ENCODE measurements at places on chromosomes 2 and 18.

- no peak for DNase-seq
Observed at GRCh38 chr2:99961196-99961913, 181.0 kb downstream of the AFF3 start.

GRCh38 chr18:36888778-36889177 lies 59.9 kb downstream of the KIAA1328 start:
- no peak for DNase-seq

DNA sequence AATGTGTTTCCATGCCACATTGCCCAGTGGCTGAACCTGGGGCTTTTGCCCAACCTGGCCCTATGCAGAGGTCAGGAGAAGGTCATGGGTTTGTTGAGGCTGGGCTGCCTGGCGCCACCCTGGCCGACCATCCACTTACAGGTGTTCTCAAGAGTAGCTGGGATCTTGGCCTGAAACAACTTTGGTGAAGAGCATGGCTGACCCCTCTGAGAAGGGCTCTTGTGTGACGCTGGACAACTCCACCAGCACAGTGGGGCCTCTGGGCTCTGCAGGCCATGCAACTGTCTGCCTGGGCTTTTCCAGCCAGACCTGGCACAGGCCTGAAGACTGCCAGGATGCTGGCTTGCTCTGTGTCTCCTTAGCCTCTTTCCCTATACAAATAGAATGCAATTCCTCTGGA lies 76.4 kb upstream of the ZNG1B start:
- DNase-seq: no peak

DNA sequence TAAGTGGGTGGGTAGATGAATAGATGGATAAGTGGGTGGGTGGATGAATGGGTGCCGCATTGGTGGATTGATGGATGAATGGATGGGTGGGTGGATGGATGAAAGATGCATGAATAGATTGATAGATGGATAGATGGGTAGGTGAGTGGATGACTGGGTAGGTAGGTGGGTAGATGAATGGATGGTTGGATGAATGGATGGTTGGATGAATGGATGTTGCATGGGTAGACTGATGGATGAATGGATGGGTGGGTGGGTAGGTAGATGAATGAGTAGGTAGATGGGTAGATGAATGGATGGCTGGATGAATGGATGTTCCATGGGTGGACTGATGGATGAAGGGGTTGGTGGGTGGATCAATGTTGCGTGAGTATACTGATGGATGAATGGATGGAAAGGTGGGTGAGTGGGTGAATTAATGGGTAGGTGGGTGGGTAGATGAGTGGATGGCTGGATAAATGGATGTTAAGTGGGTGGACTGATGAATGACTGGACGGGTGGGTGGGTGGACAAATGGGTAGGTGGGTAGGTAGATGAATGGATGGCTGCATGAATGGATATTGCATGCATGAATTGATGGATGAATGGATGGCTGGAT lies 30.5 kb downstream of the ANKMY1 start:
- DNase-seq: no peak

- DNase-seq: no peak
Observed at GRCh38 chr2:130977461-130978050, 115.7 kb downstream of the FAM168B start.

- no peak for DNase-seq
Observed at GRCh38 chr2:222514901-222515300, 90.6 kb downstream of the SGPP2 start.

DNA sequence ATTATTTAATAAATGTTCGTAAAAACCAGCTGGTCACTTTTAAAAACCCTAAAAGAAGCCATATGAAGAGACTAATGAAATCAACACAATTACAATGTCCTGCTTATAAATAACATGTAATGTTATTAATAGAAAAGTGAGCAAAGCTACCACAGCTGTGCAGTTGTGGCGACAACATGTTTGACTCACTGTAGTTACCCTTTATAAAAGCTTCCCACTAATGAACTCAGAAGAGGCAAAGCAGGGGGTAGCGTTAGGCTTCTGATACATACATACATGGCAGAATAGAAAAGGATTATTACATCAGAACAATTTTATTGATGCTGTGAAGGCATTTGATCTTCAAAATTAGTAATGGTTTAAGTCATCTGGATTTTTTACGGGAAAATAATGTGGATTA lies 219.7 kb downstream of the SLC4A10 start:
- DNase-seq: no peak

GRCh38 chr18:45208164-45208563 lies 407.1 kb upstream of the SLC14A2 start:
- no peak for DNase-seq

GRCh38 chr18:69648486-69648885 lies 247.8 kb downstream of the DOK6 start:
- DNase-seq: peak; percentile 76

- DNase-seq: no peak
Observed at GRCh38 chr2:118223992-118224894, 136.0 kb downstream of the INSIG2 start.

DNA sequence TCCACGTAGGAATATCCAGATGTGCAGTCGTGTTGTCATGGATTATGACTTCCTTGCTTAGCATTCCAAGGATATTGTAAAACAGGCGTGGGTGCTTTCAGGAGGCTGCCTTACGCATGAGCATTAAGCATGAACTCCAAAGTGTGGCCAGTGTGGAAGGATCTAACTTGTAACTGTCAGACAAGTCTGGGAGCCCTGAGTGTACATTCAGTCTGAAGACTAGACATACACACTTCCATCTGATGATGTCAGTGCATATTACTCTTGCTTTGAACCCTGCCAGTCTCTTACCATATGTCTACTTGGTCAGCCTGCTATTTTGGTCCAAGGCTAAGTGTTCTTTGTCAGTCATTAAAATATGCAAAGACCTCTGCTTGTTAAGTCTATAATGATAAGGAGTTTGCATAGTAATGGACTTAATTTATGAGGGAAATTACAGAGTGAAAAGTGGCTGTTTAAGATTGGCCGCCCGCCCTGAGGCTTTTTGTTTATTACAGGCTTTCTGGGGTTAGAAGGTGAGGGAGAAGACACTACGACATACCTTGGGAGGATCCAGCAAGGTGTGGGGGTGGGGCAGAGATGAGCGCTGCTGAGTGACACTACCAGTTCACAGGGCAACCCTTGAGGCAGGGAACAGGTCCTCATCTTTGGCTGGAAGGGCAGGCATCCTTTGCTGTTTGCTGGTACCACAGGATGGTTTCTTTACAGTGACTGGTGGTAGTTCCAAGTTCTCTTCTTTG lies 48.3 kb downstream of the CABLES1 start:
- DNase-seq: no peak

DNA sequence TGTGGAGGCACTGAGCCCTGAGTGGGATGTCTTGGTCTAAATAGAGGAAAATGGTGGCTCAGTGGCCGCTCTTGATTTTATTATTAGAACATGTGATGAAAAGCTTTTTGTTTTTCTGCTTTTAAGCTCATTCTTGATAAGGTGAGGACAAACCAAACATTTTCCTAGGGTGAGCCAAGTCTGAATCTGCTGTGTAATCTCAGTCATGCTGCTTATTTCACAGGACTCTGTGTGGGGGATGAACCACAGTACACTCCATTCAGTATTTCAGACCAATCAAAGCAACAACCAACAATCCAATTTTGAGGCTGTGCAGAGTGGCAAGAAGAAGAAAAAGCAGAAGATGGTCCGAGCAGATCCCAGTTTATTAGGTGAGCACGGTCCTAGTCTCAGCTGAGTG lies 20.0 kb upstream of the SNORC start:
- no peak for DNase-seq

DNA sequence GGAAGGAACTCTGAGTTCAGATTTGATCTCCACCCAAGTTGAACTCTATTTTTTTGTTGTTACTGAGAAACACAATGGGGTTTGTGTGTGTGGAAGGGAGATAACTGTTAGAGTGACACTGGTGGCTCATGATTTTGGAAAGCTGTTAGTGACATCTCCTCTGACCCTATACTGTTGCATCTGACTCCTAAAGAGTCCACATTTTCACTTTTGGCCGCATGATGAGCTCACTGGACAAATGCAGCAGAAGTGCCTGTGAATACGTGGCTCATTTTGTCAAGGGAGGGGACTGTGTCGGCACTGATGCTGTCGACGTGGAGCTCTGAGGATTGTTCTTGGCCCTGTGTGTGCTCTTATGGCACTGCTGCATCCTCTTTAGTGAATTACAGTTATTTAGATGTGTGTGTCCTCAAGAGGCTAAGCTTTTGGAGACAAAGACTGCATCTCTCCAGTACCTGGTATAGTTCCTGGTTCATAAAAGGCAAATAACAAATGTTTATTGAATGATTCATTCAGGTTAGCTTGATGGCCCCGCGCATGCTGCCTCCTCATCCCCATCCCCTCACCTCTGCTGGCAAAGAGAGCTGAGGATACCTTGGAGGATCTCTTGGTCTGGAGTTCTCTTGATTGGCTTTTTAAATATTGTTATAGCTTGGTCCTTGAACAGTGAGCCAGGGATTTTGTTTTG lies 135.4 kb downstream of the PHLPP1 start:
- no peak for DNase-seq

- no peak for DNase-seq
Observed at GRCh38 chr2:1682181-1682440, 62.2 kb downstream of the PXDN start.

- no peak for DNase-seq
Observed at GRCh38 chr2:14749884-14750283, 117.4 kb downstream of the LRATD1 start.

GRCh38 chr2:120935339-120936313 lies 200.0 kb downstream of the GLI2 start:
- no peak for DNase-seq

DNA sequence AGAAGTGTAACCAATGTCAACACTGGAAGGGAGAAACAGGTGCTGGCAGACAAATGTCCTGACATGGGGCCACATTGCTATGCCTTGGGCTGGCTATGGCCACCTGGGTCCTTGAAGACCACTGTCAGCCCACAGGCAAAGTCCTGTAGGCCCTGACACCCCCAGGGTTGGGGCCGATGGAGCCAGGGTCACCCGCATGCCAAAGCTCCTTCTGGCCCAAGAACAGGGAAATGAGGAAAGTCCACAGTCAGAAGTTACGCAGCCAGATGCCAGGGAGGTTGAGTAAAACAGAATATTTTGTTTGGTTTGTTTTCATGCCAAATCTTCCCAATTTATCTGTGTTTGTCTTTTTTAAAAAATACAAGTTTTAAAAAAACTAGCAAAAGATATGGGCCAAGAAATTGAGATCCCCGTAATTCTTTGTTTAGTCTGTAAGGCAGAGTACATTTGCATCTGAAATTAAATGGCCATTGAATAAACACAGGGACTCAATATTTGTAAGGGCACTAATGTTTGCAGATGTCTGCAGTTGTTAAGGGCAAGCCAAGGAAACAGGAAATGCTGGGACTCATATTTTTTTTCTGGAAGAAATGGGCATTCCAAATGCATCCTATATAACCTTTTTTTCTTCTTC lies 186.4 kb downstream of the FAM210A start:
- no peak for DNase-seq

- DNase-seq: no peak
Observed at GRCh38 chr18:9488538-9488937, 13.2 kb downstream of the RALBP1 start.

GRCh38 chr18:42617221-42617620 lies 498.3 kb downstream of the RIT2 start:
- no peak for DNase-seq

DNA sequence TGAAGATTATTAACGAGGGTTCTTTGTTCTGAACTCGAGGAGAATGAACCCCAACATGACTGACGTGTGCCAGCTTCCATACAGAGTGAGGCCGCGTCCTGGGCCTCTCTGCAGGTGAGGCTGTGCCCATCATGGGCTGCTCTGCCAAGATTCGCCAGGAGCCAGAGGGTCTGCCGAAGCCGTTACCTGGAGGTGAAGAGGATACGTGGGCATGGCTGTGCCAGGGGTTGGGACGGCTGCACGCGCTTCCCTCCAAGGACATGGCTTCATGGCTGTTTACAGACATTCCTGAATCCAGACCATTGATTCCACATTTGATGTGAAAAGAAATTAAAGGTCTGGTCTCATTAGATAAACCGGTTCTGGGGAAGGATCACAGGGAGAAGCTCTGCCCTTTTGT lies 211.4 kb upstream of the SALL3 start:
- peak; percentile 20 for DNase-seq

DNA sequence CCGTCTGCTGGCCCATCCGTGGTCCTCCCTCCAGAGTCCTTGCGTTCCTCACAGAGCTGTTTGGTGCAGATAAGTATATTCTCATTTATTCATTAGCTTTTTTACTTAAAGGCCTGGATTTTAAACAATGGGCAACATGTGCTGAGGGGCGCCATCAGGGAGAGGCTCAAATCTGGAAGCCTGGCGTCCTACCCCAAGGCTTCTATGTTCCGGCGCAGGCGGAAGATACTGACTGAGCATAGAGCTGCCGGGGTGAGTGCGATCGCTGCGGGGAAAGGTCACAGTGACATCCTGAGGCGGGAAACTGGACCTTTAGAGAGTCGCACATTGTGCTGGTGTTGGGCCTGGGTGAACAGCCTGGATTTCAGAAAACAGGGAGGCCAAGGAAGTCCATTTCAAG lies 130.6 kb upstream of the PXDN start:
- no peak for DNase-seq

GRCh38 chr2:109213646-109214433 lies 84.8 kb downstream of the SH3RF3 start:
- no peak for DNase-seq

- no peak for DNase-seq
Observed at GRCh38 chr2:143946436-143947391, 573.2 kb downstream of the ZEB2 start.

DNA sequence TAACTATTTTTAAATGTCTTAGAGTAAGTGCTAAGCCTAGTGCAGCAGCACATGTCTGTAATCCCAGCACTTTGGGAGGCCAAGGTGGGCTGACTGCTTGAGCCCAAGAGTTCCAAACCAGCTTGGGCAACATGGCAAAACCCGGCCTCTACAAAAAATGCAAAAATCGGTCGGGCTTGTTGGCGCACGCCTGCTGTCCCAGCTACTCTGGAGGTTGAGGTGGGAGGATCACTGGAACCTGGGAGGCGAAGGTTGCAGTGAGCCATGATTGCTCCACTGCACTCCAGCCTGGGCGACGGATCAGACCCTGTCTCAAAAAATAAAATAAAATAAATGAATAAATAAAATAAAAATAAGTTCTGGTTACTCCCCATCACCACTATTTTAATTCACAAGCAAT lies 783.4 kb downstream of the ERBB4 start:
- no peak for DNase-seq

DNA sequence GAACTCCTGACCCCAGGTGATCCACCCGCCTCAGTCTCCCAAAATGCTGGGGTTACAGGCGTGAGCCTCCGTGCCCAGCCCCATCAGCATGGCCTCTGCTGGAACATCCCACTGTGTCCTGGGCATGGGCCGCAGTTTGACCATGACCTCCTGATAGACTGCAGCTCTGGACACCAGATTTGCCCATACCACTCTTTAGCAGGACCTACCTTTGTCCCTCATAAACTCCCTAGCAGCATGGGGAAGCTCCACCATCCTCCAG lies 92.6 kb downstream of the MYCN start:
- no peak for DNase-seq
